ENCODE measurements at places on chromosomes 6 and 20.

GRCh38 chr6:148973538-148974208 lies 226.8 kb downstream of the UST start:
- no peak for DNase-seq

GRCh38 chr6:17565399-17565798 lies 34.7 kb upstream of the FAM8A1 start:
- no peak for DNase-seq

DNA sequence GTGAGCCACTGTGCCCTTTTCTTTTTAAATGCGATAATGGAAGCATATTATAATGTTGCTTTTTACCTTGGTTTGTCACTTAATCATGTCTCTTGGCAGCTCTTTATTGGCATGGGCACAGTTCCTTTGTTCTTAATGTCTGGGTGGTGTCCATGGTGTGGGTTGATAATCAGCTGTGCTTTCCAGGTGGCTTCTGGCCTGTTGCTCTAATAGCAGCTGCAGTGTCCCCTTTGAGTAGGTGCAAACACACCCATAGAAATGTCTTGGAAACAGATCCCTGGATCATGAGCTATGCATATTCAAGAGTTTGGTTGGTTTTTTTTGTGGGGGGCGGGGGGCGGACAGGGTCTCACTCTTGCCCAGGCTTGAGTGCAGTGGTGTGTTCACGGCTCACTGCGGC lies 29.9 kb downstream of the EFCAB8 start:
- no peak for DNase-seq

DNA sequence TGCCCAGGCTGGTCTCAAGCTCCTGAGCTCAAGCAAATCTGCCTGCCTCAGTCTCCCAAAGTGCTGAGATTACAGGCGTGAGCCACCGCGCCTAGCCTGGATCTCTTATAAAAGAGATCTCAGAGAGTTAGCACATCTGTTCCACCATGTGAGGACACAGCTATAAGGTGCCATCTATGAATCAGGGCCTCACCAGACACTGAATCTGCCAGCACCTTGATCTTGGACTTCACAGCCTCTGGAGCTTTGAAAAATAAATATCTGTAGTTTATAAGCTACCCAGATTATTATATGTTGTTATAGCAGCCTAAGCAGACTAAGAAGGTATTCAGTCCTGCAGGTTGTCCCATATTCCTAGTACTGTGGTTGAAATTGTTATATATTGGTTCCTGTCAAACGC lies 33.2 kb upstream of the SHLD1 start:
- no peak for DNase-seq

DNA sequence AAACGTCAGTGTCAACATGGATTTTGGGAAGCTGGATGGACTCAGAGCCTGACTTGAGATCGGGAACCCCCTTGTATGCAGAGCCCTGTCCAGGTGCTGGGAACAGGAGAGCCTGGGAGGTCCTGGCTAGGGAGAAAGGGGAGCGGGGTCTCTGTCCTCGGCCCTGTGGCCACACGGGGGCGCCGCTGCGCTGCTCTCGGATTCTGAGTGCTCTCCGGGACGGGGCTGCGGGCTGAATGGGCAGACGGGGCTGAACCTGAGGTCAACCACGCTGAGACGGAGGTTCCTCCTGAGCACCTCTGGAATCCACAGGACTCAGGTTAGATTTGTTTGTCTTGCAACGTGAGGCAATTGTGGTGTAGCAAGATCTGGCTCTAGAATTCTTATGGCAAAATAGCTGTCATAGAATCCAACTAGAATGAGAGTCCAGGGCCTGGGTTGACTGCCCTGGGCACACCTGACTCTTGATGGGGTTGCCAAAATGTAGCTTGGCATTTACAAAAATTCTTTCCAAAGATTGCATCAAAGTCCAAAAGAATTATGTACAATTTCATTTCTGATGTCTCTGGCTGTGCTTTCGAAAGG lies 20.6 kb upstream of the HLA-F start:
- no peak for DNase-seq

DNA sequence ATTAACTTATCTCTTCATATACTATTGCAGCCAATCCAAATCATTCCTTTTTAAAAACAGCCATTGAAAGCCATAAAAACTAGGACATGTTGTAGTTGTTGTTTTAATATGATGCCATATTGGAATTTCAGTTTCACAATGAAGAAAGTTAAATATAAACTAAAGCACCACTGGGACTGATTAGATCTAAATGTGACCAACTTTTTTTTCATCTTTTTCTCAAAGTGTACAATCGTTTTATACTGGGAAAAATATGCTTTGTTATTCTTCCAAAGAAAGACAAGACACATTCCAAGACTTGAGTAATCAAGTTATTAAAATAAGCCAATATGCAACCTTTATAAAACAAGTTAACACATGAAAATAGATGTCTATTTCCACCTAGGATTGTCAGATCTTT lies 68.5 kb downstream of the THEMIS start:
- no peak for DNase-seq

DNA sequence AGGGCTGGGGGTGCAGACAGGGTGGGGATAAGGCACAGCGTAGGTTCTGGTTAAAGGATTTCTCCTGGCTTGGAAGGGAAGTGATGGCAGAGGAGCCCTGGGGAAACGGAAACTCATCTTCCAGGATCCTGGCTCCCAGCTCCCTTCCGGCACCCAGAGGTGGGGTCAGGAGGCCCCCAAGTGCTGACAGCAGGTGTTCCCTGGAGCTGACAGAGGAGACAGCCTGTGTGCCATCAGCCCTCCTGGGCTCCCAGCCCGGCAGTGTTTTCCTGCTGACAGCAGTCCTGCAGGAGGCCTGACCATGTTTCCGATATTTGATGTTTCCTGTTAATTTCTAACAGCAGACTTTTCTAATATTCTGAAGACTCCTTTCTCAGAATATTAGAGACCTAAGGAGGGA lies 277.3 kb downstream of the TAF4 start:
- DNase-seq: no peak

GRCh38 chr6:168996356-168996625 lies 257.4 kb downstream of the THBS2 start:
- DNase-seq: no peak

GRCh38 chr6:43231053-43231452 lies 1.8 kb upstream of the DNPH1 start:
- no peak for DNase-seq

GRCh38 chr6:21586740-21587178 lies 6.8 kb upstream of the SOX4 start:
- DNase-seq: no peak

- DNase-seq: no peak
Observed at GRCh38 chr20:55646851-55647250, 358.5 kb downstream of the CBLN4 start.

DNA sequence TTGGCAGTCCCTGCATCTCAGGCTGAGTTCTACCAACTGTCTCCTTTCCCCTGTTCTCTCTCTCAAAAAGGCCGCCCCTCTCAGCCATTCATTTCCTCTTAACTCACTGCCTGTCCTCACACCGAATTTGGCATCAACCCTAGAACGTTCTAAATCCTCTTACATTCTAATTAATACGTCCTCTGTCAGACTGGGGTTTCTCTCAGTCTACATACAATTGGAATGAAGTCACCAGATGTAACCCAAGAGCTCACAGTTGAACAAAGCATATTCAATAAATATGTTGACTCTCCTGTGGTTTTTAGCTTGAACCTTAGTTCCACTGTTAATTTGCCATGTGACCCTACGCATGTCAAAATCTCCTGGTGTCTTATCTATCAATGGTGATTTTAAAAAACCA lies 269.6 kb downstream of the CLIC5 start:
- DNase-seq: no peak

DNA sequence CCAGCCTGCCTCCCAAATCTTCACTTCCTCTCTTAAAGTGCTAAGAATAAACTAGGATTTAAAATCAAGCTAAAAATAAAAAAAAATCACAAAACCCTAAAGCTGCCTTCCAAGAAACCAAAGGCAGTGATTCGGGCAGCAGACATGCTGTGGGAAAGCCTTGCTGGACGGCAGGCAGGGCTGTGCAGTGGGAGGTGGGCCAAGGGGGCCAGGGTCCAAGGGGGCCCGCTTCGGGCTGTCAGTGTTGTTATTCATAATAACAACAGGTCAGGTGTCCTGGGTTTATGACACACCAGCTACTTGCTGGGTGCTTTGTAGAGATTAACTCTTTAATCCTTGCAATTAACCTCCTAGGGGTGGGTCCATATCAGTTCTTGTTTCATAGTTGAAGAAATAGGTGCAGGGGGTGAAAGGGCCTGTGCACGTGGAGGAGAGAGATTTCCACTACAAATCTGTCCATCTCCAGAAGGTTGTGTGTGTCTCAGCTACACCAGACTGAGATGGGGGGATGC lies 40.4 kb downstream of the CD40 start:
- DNase-seq: no peak

- no peak for DNase-seq
Observed at GRCh38 chr6:12022953-12023388, 10.9 kb downstream of the HIVEP1 start.

GRCh38 chr20:44532981-44533331 lies 11.1 kb upstream of the SERINC3 start:
- DNase-seq: no peak

- no peak for DNase-seq
Observed at GRCh38 chr20:61682996-61683681, 382.5 kb downstream of the TAF4 start.

DNA sequence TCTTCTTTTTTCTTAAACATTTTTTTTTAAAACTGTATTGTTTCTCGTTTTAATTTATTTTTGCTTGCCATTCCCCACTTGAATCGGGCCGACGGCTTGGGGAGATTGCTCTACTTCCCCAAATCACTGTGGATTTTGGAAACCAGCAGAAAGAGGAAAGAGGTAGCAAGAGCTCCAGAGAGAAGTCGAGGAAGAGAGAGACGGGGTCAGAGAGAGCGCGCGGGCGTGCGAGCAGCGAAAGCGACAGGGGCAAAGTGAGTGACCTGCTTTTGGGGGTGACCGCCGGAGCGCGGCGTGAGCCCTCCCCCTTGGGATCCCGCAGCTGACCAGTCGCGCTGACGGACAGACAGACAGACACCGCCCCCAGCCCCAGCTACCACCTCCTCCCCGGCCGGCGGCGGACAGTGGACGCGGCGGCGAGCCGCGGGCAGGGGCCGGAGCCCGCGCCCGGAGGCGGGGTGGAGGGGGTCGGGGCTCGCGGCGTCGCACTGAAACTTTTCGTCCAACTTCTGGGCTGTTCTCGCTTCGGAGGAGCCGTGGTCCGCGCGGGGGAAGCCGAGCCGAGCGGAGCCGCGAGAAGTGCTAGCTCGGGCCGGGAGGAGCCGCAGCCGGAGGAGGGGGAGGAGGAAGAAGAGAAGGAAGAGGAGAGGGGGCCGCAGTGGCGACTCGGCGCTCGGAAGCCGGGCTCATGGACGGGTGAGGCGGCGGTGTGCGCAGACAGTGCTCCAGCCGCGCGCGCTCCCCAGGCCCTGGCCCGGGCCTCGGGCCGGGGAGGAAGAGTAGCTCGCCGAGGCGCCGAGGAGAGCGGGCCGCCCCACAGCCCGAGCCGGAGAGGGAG lies 580 bp downstream of the VEGFA start:
- DNase-seq: no peak

DNA sequence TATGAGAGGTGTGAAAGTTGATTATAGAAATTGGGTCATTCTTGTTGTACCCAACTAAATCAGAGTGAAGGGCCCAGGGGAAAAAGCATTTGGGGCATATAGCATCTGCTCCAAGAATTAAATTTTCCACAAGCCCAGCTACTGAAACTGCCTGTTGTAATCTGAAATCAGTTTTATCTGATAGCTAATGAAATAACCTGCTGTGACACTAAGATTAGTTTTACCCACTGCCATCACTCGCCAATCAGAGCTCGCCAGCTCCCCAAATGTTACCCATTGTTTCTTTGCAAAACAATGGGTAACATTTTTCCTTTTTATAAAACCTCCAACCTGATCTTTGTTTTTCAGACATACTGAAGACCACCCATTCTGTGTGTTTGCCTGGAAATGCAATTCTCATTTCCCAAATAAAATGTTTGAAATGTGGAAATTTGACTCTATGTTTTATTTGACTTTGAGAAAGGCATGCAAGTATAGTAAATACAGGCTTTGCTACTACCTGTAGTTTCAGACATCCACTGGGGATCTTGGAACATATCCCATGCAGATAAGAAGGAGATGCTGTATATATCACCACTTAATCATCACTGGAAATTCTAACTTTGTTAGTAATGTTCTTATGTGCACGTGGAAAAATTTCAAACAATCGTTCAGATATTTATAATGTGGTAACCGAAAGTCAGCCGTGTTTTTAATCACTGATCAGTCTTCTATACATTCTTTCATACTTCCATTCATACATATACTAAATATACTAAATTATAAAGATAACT lies 6.3 kb upstream of the AHI1 start:
- no peak for DNase-seq

DNA sequence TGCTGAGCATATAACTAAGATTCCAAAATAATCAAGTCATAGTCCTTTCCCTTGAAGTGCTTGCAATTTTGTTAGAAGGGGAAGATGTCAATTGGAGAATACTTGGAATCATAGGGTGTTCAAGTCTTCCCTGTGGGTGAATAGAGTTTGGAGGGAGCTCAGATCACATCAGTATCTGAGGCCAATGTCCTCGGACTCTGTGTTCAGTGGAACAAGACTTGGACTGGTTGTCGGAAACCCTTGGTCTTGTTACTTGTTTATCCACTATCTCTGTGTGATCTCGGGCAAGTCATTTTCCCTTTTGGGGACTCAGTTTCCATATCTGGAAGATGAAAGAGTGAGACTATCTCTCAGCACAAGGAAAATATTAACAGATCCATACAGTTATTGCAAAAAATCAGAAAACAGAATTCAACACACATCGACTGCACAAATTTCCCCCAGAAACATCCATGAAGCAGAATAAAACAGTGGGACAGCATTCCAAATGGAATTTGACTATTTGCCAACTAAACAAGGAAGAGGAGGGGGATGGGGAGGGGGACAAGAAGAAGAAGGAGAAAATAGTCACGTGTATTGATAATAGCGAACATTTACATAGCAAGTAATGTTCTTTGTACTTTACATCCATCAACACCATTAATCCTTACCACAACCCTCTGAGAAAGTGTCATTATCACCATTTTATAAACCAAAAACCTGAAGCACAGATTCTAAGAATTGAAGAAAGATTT lies 3.9 kb upstream of the EDEM2 start:
- DNase-seq: no peak

DNA sequence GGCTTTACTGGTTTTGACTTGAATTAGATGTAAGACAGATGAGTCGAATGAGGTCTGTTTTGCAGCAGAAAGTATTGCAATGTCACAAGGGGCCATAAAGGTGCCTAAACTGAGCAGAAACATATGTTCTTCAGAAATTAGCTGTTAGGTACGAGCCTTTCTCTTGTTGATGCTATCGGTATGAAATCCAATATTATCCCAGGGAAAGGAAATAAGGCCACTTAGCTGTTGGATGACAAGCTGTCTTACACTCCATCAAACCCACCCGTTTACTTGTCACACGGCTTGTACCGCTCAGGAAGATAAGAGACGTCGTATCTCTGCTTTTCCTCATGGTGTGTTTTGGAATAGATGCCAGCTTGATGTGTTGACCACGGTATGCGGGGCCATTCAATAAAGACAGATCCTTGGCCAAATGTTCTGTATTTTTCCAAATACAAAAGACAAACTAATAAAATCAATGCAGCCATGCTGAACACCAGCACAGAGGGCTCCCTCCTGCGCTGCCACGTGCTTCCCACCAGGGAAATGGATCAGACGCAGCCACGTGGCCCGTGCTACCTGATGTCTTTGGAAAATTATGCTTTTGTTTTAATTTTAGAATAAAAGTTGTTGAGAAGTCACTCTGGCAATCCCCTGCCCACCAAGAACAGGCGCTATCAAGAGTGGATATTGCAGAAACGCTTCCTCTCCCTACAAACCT lies 255.9 kb upstream of the SULF2 start:
- DNase-seq: no peak

GRCh38 chr20:45010399-45010828 lies 44.1 kb downstream of the STK4 start:
- no peak for DNase-seq

Data from CMK (cell line).